ENCODE measurements at places on chromosomes 2 and 18.

GRCh38 chr2:41521211-41521610 is 526.6 kb upstream of the PKDCC start:
- no peaks in the 10 kb centered on the region for H3K4me1 ChIP-seq
- H3K27ac ChIP-seq: no peak overlapping the region
- H3K4me3 ChIP-seq: no peak overlapping the region
- no peaks in the 10 kb centered on the region for H3K36me3 ChIP-seq
- no peak for DNase-seq

DNA sequence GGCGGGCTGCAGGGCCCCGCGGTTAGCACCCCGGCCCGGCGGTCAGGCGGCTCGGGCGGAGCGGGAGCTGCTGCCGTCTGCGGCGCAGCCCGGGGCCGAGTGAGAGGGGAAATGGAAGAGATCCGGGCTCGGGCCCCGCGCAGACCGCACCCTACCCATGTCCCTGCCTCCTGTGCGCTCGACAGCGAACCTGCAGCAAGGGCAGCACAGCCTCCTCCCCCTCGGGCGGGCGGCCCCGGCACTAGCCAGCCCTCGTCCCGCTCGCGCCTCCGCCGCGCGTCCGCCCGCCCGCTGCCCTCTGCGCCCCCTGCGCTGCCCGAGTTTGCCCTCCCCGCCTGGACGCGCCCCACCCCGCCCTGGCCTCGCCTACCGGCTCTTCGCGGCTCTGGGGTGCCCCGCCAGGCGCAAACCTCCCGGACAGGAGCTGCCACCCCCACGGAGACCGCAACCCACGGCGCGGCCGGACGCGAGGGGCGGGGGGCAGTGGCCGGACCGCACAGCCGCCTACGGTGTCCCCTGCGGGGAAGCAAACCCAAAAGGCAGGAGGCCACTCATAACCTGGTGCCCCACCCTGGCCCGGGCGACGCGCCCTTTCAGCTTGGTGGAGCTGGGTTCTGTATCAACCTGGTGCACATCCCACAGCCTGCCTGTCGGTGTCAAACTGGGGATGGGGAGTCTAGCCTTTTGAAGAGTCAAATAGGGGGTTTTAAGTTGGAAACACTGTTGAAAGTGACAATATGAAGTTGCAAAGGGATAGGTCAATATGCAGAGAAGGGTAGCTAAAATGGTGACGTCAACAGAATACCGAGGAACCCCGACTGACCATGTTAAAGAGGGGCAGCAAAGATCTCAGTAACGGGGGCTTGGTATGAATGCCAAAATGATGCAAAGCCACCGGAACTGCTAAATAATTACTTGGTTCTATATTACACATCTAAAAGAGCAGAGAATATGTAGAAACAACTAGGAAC is at the start of gene IHH:
TSS of gene IHH (minus strand) at position 101 of the 971 bp plus-strand sequence. CDS start 454 bp downstream, outside the sequence.
- H3K27ac ChIP-seq: no peak within 1 kb of the TSS
- H3K36me3 ChIP-seq: no peaks in the 10 kb centered on the region
- H3K4me1 ChIP-seq: peaks cover 22% of the 10 kb centered on the region

DNA sequence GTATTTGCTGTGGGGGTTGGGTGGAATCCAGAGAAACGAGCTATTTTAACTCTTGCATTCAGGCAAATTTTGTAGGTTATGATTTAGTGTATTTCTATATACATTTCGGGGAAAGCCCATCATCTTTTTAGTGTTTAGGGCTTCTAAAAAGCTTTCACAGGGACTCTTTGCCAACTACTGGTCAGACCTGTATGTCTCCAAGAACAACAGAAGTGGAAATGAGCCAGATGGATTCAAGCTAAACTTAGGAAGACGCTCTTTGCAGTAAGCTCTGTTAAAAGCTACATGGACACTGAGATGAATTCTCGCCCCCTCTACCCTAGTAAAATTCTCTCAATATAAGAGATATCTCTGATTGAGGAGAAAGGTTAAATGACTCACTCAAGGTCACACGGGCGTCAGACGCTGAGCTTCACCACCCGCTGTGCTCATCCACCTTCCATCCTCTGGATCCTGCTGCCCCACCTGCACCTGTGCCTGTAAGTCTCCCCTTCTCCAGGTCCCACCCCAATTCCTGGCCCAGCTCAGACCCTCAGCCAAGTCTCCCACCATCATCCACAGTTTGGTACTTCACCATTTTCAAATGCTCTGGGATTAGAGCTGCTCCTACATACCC is 85.6 kb downstream of the MARCHF4 start:
- H3K27ac ChIP-seq: no peak overlapping the region
- H3K36me3 ChIP-seq: no peaks in the 10 kb centered on the region
- no peaks in the 10 kb centered on the region for H3K4me1 ChIP-seq
- H3K4me3 ChIP-seq: no peak overlapping the region
- no peaks in the 10 kb centered on the region for H3K27me3 ChIP-seq

DNA sequence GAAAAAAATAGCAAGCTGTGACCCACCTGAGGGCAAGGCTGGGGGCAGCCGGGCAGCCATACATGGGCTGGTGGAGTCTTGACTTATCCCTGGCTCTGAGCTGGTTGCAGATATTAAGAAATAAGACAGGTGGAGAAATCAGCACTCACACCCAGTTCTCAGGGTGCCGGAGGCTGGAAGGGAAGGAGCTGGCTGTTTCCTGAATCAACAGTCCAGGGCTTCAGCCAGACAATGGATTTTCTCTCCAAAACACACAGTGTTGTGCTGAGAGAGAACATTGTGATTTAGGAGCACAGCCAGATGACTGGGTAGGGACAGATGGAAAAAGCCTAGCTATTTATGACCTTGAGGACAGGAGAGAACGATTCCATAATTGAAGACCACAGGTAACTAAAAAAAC is 208.8 kb downstream of the LDLRAD4 start:
- no peaks in the 10 kb centered on the region for H3K27me3 ChIP-seq
- no peak overlapping the region for H3K4me3 ChIP-seq
- H3K27ac ChIP-seq: no peak overlapping the region
- DNase-seq: no peak

DNA sequence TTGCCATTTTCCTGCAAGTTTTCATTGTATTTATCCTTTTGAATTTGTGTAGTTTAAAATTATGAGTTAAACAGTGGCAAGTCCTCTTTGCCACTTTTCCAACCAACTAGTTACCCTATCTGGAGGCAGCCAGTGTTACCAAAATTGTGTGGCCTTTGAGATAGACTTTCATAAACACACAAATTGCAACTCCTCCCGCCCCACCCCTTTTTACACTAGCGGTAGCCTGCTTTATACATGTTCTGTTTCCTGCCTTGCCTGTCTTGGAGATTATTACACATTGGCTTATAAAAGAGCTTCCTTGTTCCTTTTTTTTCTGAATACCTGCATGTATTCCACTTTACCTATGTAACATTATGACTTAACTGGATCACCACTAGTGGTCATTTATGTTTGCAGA is 56.5 kb downstream of the RPIA start:
- no peak overlapping the region for H3K4me3 ChIP-seq
- H3K36me3 ChIP-seq: peaks cover 77% of the 10 kb centered on the region
- no peak overlapping the region for H3K27ac ChIP-seq
- H3K4me1 ChIP-seq: peaks cover 8% of the 10 kb centered on the region

DNA sequence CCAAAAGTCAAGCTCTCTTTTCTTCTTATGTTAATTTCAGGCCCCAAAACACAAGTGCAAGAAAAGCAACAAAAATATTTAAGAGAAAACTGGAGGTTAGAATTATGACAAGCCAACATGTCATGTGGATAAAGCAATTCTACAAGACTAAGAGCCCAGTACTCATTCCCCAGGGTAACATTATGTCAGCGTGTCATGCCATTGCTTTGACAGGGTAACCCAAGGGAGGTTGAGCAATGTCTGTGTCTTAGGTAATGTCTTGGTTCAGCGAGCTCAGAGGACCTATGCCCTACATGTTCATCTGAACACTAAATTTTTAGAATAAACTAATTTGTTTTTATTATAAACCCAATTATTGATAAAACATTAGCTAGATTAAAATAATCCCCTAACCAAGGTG is 173.2 kb upstream of the ZNF804A start:
- DNase-seq: no peak
- no peak overlapping the region for H3K27ac ChIP-seq

GRCh38 chr2:230874456-230874855 is 9.7 kb downstream of the ITM2C start:
- no peak overlapping the region for H3K4me3 ChIP-seq
- H3K27me3 ChIP-seq: peaks cover 3% of the 10 kb centered on the region
- H3K4me1 ChIP-seq: peaks cover 50% of the 10 kb centered on the region
- peak; percentile 40 for DNase-seq

GRCh38 chr2:108825736-108826135 is 39.2 kb downstream of the CCDC138 start:
- no peak for DNase-seq
- H3K4me3 ChIP-seq: no peak overlapping the region
- no peaks in the 10 kb centered on the region for H3K4me1 ChIP-seq
- no peak overlapping the region for H3K27ac ChIP-seq

DNA sequence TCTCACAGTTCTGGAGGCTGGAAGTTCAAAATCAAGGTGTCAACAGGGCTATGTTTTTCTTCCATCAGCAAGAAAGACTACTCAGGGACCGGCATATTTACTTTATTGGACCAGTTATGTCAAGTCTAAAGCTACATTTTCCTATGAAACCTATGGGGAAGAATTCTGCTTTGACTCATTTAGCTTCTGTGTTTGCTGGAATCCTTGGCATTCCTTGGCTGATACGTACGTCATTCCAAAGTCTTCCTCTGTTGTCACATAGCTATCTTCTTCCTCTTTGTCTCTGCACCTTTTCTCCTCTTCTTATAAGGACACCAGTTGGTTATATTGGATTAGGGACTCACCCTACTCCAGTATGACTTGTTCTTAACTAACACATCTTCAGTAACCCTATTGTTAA is 137.4 kb upstream of the FBXO11 start:
- H3K27ac ChIP-seq: no peak overlapping the region
- H3K4me1 ChIP-seq: no peaks in the 10 kb centered on the region
- H3K4me3 ChIP-seq: no peak overlapping the region
- no peaks in the 10 kb centered on the region for H3K36me3 ChIP-seq

DNA sequence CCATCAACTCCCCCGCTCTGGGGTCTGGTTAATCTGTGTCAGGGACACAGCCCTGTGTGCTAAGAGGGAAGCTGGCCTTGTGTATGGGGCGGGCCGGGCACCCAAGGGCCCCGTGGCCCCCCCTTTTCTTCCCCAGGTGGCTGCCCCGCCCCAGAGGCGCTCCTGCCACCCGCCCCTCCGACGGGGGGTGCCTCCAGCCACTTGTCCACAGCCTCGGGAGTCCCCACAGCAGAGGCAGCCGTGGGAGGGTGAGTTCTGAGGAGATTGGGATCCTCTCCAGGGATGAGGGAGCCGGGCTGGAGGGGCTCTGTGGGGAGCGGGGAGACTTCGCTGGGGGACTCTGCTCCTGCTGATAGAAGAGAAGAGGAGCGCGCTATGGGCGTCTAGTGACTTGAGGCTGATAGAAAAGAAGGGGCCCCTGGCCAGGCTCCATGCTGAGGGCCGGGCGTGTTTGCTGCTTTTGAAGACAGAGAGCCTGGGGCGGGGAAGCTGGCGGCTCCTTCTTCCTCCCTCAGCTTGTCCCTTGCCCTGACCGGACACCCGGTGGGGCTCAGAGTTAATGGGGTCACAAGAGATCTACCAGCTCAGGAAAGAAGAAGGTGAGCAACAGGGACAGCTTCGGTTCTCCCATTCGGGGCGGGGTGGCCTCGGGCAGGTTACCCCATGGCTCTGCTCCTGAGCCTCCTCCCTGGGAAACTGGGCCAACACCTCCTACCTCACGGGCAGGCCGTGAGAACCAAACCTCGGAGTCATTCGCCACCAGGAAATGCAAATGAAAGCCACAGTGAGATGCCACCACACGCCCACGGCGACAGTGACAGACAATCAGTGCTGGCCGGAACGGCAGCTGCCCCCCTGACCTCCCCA is 89.4 kb upstream of the TAF1B start:
- H3K27me3 ChIP-seq: peaks cover 39% of the 10 kb centered on the region
- peak overlapping the region; percentile 66 for H3K4me3 ChIP-seq
- H3K36me3 ChIP-seq: no peaks in the 10 kb centered on the region
- peak; percentile 73 for DNase-seq
- H3K27ac ChIP-seq: peak overlapping the region; percentile 91
- peaks cover 63% of the 10 kb centered on the region for H3K4me1 ChIP-seq

DNA sequence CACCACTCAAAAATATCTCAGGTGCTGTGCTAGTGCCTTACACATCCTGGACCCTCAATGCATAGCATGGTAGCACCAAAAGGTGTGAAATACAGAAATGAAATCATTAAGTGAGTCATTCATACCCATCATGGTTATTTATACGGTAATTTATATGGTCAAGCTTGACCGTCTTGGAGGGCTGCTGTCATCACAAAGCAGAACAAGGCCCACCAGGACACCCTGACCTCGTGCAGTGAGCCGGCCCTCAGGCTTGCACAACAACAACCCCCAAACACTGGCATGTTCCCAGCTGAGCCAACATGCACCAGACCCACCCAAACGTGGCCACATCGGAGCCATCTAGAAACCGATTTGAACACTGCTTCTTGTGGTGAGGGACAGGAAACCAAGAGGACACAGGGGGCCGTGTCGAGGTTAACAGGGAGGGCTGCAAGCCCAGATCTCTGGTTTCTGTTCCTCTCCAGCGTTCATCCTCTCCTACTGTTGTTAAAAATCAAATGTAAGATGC is 378.5 kb upstream of the ID2 start:
- H3K36me3 ChIP-seq: peaks cover 50% of the 10 kb centered on the region
- peaks cover 93% of the 10 kb centered on the region for H3K4me1 ChIP-seq
- peak; percentile 96 for DNase-seq

GRCh38 chr18:74380916-74381315 is 65.3 kb downstream of the C18orf63 start:
- no peak overlapping the region for H3K27ac ChIP-seq
- no peaks in the 10 kb centered on the region for H3K27me3 ChIP-seq
- peak; percentile 25 for DNase-seq
- no peak overlapping the region for H3K4me3 ChIP-seq

GRCh38 chr2:45895241-45895861 is 243.9 kb downstream of the PRKCE start:
- H3K27ac ChIP-seq: peak overlapping the region; percentile 1
- no peak for DNase-seq
- H3K27me3 ChIP-seq: no peaks in the 10 kb centered on the region

GRCh38 chr18:10062302-10063300 is 148.8 kb downstream of the VAPA start:
- H3K36me3 ChIP-seq: no peaks in the 10 kb centered on the region
- H3K4me3 ChIP-seq: no peak overlapping the region
- H3K27ac ChIP-seq: no peak overlapping the region
- no peak for DNase-seq
- H3K27me3 ChIP-seq: no peaks in the 10 kb centered on the region
- H3K4me1 ChIP-seq: no peaks in the 10 kb centered on the region
